K562 (cell line): ENCODE measurements at places on chromosomes 11 and 22.

DNA sequence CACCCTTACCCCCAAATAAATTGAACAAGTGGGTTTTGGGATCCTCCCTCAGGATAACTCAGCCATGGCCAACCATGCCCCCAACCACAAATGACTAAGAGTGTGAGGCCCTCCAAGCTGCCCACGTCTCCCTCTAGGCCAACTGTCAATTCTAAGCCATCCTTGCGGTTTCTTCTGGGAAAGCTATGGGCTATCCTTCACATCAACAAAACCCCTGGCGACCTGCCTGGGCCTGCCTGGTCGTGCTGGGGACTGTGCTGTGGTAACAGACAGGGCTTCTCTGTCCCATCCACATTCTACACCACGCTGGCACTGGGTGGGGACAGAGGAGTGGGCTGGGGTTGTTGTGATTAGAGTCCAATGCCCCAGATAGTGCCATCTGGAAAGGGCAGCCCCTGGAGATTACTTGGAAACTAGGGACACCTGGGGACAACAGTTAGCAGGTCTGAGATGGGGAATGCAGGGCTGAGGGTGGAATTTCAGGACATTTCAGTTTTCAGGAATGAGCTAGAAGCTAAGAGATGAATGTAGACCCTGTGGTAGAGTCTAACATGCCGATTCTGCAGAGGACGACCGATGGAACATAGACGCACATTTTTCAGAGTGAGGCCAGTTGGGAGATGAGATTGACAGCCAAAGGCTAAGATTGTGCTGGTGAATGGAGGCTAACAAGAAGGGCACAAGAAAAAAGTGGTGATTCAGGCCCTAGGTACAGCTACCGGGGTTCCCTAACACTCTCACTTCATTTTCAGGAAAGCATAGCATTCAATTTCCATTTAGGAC lies 131.9 kb downstream of the RASSF10 start:
- no peaks in the 10 kb centered on the region for H3K36me3 ChIP-seq
- peaks cover 11% of the 10 kb centered on the region for H3K4me1 ChIP-seq
- DNase-seq = no peak
- no peak overlapping the region for H3K27ac ChIP-seq

GRCh38 chr11:12186701-12187100 lies 76.3 kb downstream of the MICAL2 start:
- H3K4me1 ChIP-seq = peaks cover 31% of the 10 kb centered on the region
- no peaks in the 10 kb centered on the region for H3K27me3 ChIP-seq
- no peak overlapping the region for H3K27ac ChIP-seq
- H3K36me3 ChIP-seq = peaks cover 5% of the 10 kb centered on the region
- H3K4me3 ChIP-seq = no peak overlapping the region

DNA sequence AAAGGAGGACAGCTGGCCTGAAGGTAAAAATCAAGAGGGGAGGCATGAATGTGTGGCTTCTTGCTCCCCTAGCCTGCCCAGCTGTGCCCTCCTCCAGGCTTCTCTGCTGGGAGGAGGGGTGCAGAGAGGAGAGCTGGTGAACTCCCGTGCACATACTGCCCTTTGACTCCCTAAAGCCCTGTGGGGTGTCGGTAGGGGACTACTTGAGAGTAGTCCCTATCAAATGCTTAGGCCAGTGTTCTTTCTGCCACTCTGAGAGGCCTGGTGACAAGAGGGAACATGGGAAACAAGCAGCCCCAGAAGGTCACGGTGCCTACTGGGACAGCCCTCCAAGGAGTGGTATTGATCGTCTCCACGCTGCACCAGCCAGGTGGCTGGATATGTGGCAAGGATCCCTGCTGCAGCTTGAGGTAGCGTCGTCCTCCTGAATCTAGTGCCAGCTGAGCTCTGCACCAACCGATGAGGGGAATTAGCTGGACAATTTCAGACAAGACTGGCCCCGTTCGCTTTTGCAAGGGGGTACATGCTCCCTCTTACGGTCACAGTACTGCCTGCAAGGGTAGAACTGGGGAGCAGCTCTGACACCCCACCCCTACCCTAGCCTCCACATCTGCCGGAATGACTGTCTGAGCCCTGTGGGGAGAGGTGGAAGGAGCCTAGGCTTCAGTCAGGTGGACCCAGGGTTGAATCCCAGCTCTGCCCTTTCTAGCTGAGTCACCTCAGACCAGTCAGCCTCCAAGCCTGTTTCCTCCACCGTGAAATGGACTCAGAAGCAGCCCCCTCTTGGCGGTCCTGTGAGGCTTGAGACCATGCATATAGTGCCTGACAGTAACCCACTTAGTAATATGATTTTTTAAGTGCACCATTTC lies 17.1 kb upstream of the C11orf96 start:
- H3K27me3 ChIP-seq = no peaks in the 10 kb centered on the region
- H3K4me3 ChIP-seq = no peak overlapping the region
- H3K36me3 ChIP-seq = peaks cover 10% of the 10 kb centered on the region; the same call in 2 of the 3 replicates
- no peak for DNase-seq

GRCh38 chr22:17966403-17966717 lies 58.0 kb downstream of the MICAL3 start:
- DNase-seq = no peak
- no peaks in the 10 kb centered on the region for H3K27me3 ChIP-seq
- no peak overlapping the region for H3K27ac ChIP-seq
- peaks cover 20% of the 10 kb centered on the region for H3K4me1 ChIP-seq
- no peaks in the 10 kb centered on the region for H3K36me3 ChIP-seq

- H3K27ac ChIP-seq = peak overlapping the region; percentile 87
- DNase-seq = no peak
- H3K4me3 ChIP-seq = peak overlapping the region; percentile 90
- no peaks in the 10 kb centered on the region for H3K27me3 ChIP-seq
- H3K36me3 ChIP-seq = peaks cover 28% of the 10 kb centered on the region; the same call in 2 of the 3 replicates
- peaks cover 29% of the 10 kb centered on the region; the same call in 2 of the 3 replicates for H3K4me1 ChIP-seq
Measured at GRCh38 chr22:37018086-37018814, 997 bp downstream of the TST start.

DNA sequence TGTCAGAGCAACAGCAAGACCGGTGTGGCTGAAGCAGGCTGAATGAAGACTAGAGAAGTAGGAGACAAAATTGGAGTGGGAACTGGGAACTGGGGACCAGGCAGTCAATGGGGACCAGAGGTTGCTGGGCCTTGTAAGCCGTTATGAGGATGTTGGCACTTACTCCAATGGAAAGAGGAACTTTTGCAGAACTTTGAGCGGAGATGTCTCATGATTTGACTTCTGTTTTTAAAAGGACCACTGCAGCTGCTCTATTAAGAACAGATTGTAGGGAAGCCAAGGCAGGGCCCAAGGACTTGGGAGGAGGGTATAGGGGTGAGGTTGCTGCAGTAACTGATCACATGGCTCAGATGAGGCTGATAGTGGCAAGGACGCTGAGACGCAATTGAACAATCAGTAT lies 34.2 kb downstream of the IL18 start:
- no peaks in the 10 kb centered on the region for H3K27me3 ChIP-seq
- no peaks in the 10 kb centered on the region for H3K36me3 ChIP-seq
- no peak overlapping the region for H3K27ac ChIP-seq
- H3K4me1 ChIP-seq = no peaks in the 10 kb centered on the region
- no peak for DNase-seq

- H3K27ac ChIP-seq = no peak overlapping the region
- no peak overlapping the region for H3K4me3 ChIP-seq
- no peaks in the 10 kb centered on the region for H3K27me3 ChIP-seq
- H3K4me1 ChIP-seq = peaks cover 4% of the 10 kb centered on the region; the same call in 2 of the 3 replicates
- H3K36me3 ChIP-seq = no peaks in the 10 kb centered on the region
- DNase-seq = no peak
Measured at GRCh38 chr11:103112364-103112763, 3.1 kb downstream of the DYNC2H1 start.
